ENCODE measurements at places on chromosomes 5 and 9.

DNA sequence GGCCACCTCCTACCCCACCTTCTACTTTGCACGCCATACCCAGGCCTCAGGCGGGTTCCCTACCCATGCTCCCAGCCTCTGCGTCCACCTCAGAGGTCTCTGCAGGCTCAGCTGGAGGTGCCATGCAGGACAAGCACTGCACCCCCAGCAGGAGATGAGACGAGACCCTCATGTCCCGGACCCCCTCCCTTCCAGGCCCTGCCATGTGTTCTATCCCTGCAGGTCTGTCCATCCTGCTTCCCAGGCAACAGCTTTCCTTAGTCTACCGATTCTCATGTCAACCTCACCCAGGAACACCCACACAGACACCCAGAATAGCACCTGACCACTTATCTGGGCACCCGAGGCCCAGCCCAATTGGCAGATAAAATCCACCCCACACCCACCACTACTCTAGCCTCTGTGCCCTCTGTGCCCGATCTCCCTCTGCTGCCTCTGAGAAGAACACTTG is 52.1 kb downstream of the SEMA4D start:
- no peak for DNase-seq

DNA sequence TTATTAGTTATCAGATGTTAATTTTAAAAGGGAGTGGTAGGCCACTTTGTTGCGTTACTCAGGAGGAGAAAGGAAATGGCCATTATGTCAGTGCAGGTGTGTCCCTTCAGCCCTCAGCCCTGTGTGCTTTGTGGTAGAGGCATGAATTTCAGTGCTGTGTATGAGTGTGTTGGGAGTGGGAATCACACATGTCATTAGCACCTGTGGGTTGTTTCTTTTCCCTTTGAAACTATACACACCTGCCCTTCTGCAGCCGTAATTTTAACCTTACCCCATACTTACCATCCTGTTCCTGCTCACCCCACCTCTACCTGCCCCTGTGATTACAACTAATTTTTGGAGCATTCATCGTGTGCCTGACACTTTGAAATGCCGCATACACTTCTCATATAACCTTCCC is 156.4 kb downstream of the ARHGAP26 start:
- no peak for DNase-seq

- peak; percentile 58 for DNase-seq
These were observed 17.0 kb upstream of the CRB2 start for GRCh38 chr9:123338710-123339665.

GRCh38 chr5:141846031-141846430 is 32.2 kb downstream of the PCDH1 start:
- no peak for DNase-seq

GRCh38 chr5:159515909-159516415 is 185.7 kb upstream of the IL12B start:
- peak; percentile 61 for DNase-seq

DNA sequence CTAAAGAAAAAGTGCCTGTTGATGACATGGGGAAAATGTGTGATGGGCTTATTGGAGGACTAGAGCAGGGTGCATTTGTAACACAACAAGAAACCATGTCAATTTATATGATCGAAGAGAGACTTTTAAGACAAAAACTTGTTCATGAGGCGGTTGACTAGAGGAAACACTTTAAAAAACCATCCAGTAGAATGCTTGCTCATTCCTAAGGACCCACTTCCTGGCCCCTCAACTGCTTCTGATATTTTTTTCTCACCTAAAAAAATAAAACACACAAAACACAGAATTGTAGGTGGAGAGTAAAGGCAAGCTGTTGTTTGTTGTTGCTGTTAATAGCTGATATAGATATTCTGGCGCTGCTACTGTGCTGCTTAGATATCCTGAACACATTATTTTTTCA is 50.6 kb downstream of the SPIN1 start:
- no peak for DNase-seq

Measured in right forelimb (tissue), 1 donor.